ENCODE measurements at places on chromosomes 13 and 19. TPM values are rescaled to one million over a fixed set of nuclear protein-coding genes. Genes with fewer than 3 reads are reported as not detected.

ZDHHC20 gene
- total RNA-seq: 54.2 TPM

ATP1A3 gene
- total RNA-seq: 1.6 TPM

ZNF93 gene
- 8.1 TPM for total RNA-seq

DZIP1 gene
- total RNA-seq: 20.1 TPM

CD79A gene
- not detected for total RNA-seq

SLC44A2 gene
- total RNA-seq: 31.0 TPM

RPS28 gene
- total RNA-seq: 244 TPM

PGLYRP2 gene
- total RNA-seq: not detected

GRCh38 chr13:92122186-92122853 is 723.9 kb downstream of the GPC5 start:
- DNase-seq: no peak

GRCh38 chr19:8635422-8635821 is 5.0 kb downstream of the NFILZ start:
- no peak for DNase-seq

DNA sequence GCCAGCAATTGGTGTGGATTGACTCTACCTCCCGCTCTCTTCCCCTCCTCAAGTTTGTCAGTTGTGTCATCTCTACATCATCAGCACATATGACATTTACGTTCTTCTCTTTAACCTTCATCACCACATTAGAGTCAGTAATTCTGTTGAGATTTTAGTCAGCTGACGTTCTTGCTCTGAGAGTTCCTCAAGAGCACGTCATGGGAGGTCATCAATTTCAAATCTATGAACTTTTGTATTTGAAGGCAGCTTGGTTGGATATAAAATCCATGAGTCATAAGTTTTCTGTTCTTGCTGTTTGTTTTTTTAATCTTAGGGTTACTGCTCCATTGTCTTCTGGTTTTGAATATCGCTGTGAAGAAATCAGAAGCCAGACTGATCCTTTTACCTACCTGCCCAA is 21.8 kb upstream of the ARGLU1 start:
- DNase-seq: no peak

DNA sequence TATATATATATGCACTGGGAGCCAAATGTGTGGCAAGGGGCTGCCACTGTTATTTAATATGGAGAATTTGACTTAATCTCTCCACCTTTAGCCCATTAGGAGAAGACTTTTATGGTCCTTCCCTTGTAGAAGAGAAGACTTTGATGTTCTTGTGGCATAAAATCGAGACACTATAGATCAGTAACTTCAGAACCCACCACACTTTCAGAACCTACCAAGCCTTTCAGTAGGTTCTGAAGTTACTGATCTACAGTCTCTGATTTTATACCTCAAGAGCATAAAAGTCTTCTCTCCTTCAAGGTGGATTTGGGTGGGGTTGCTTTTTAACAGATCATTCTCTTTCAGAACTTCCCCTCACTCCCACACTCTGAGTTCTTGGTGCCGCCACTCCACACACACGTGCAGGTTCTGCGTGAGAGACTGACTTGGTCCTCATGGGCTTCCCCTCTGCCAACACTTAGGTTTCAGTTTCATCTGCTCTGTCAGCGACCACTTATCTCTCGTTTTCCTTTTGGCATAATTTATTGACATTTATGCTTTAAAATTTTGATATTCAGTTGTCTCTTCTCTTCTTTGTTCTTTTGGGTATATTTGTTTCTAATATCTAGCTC is 213.4 kb upstream of the PCDH17 start:
- DNase-seq: no peak

- no peak for DNase-seq
Measured at GRCh38 chr13:60028021-60028420, 135.7 kb downstream of the DIAPH3 start.

GRCh38 chr13:113828282-113828825 is 35.5 kb downstream of the GAS6 start:
- no peak for DNase-seq

GRCh38 chr19:39410017-39410830 is 2.2 kb upstream of the PLEKHG2 start:
- DNase-seq: peak; percentile 95

GRCh38 chr13:39578821-39579291 is 24.1 kb downstream of the LHFPL6 start:
- DNase-seq: no peak

GRCh38 chr13:41326661-41327060 is 15.6 kb downstream of the NAA16 start:
- no peak for DNase-seq

DNA sequence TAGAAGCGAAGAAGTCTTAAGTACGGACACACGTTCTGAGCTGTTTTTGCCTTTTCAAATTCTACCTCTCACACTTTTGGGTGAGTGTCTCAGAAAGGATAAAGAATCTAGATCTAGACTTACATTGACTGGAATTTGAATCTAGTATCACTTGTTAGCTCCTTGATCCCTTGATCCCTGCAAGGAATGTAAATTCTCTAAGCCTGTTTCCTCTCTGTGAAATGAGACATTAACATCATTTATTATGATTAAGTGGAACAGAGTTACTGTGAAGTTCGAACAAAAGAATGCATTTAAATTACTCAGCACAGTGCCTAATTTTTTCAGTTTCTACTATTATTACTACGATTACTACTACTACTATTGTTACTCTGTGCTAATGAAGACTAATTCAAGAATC is 86.6 kb upstream of the POSTN start:
- no peak for DNase-seq

GRCh38 chr13:31538067-31539042 is 201.0 kb upstream of the RXFP2 start:
- DNase-seq: no peak

- no peak for DNase-seq
Measured at GRCh38 chr13:37869506-37869755, 141 bp downstream of the TRPC4 start.

- DNase-seq: no peak
Measured at GRCh38 chr19:19068659-19069654, 5.2 kb downstream of the SLC25A42 start.

GRCh38 chr19:29837448-29837981 is 25.7 kb downstream of the CCNE1 start:
- no peak for DNase-seq

DNA sequence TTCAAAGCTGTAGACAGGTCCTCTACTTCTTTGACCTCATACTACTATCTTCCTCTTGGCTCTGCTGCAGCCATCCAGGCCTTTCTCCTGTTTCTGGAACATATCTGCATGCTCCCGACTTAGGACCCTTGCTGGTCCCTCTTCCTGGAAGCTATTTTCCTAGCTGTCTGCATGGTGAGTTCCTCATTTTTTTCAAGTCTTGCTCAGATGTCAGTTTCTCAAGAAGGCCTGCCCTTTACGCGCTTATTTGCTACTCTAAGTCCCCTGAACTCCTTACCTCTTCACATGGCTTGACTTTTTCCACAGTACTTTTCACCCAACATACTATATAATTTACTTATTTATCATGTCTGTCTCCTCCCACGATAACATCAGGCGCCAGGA is 31.4 kb downstream of the DNAJC3 start:
- DNase-seq: no peak

Data from sigmoid colon (tissue), 7 donors.